ENCODE measurements at places on chromosomes 16 and 17.

DNA sequence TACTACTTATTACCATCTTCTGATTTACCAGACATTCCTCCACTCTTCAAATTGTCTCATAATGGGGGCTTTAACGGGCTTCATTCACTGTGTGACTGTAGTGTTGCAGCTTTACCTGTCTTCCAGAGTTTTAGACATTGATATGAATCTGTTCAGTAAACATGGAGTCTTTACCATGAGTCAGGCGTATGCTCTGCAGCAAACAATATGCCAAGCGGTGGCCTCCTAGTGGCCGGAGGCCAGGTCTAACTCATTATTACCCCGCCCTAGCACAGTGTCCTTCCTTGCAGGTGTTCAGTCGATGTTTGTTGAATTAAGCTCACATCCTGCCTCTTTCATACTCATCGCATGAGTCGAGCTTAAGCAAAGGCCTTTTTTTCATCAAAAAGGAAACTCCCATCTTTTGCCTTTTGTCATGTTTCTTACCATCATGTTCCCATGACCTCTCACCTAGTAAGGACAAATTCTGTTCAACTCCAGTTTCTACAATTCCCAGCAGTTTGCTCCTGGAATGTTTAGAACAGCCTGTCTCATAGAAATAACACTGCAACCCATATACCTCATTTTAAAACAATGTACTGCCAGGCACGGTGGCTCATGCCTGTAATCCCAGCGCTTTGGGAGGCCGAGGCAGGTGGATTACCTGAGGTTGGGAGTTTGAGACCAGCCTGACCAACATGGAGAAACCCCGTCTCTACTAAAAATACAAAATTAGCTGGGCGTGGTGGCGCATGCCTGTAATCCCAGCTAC is 39.4 kb downstream of the TUBD1 start:
- DNase-seq, result peak; percentile 56

GRCh38 chr16:26334218-26335111 is 642.7 kb downstream of the HS3ST4 start:
- no peak for DNase-seq

DNA sequence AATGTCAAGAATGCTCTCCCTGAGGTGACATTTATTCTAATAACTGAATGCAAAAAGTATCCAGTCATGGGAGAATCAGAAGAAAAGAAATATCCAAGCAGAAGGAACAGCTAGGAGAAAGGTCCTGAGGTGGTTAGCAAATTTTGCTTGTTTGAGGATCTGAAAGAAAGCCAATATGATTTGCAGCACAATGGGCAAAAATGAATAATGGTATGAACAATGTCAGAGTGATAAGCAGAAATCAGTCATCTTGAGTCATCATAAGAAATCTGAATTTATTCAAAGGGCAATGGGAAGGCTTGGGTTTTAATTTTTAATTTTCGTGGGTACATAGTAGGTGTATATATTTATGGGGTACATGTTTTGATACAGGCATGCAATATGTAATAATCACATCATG is 68.5 kb downstream of the BRIP1 start:
- DNase-seq, result no peak

DNA sequence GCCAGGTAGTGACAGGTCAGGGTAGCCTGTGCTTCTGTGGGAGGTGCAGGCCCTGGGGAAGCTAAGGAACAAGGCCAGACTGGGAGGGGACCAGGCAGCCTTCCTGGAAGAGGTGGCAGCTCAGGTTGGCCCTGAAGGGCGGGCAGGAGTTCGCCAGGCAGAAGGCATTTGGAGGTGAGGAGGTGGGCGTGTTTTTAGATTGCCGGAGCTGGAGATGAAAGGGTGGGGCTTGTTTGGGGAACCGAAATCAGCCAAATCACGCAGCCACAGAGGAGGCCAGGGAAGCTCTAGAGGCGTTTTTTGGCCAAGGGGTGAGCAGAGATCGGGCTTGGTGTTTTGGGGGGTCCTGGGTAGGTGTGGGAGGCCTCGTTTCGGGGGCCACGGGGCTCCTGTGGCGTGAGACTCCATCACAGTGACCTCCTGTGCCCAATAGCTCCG is 7.6 kb downstream of the ADCY7 start:
- DNase-seq, result peak; percentile 94

DNA sequence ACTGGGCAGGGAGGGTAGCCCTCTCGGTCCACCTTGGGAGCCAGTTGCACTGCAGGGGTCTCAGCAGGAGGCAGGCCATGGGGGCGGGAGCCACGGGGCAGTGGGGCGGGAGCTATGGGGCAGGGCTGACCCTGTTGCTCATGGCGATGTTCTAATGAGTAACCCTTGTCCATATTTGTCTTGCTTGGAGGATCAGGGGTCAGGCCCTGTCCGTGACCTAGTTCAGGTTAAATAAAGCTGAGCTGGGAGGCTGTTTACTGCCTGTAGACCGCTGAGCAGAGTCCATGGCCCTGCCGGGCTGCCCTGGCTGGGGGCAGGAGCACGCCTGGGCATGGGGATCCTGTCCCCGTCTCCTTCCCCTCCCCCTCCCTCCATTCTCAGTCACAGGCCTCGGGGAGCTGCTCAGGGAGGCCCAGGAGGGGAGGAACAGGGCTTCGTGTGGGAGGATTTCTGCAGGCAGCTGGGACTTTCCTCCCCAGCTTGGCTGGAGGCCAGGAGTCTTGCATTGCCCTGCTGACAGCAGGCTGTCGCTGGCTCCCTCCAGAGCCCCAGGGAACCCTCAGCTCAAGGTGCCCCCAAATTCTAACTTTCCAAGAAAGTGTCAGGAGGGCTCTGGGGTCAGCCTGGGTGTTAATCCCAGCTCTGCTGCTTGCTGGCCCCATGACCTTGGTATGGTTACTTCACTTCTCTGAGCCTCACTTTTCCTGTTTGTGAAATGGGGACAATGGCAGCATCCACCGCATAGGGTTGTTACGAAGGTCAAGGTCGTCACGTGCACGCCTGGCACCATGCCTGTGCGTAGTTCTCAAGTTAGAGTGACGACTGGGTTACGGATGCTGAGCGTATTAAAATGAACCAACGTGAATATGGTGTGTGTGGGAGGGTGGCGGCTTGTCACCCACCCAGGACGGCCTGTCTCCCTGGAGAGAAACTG is 6.1 kb upstream of the SERPINF2 start:
- peak; percentile 55 for DNase-seq

- no peak for DNase-seq
These were observed 396.6 kb upstream of the DYNLRB2 start for GRCh38 chr16:80144191-80144590.

GRCh38 chr16:16073891-16074881 is 124.8 kb downstream of the ABCC1 start:
- no peak for DNase-seq

DNA sequence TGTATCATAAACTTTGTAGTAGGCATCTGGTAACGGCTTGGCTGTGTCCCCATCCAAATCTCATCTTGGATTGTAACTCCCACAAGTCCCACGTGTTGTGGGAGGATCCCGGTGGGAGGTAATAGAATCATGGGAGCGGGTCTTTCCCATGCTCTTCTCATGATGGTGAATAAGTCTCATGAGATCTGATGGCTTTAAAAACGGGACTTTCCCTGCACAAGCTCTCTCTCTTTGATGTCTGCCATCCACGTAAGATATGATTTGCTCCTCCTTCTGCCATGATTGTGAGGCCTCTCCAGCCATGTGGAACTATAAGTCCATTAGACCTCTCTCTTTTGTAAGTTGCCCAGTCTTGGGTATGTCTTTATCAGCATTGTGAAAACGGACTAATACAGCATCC is 248.7 kb downstream of the SNX29 start:
- no peak for DNase-seq

Data from Karpas-422 (cell line).